ENCODE measurements at places on chromosomes 5 and 9.
A peak's percentile ranks its signal among the peaks of the same experiment; 100 is the strongest.

GRCh38 chr5:143350751-143351602 is 52.5 kb downstream of the NR3C1 start:
- no peak for DNase-seq

DNA sequence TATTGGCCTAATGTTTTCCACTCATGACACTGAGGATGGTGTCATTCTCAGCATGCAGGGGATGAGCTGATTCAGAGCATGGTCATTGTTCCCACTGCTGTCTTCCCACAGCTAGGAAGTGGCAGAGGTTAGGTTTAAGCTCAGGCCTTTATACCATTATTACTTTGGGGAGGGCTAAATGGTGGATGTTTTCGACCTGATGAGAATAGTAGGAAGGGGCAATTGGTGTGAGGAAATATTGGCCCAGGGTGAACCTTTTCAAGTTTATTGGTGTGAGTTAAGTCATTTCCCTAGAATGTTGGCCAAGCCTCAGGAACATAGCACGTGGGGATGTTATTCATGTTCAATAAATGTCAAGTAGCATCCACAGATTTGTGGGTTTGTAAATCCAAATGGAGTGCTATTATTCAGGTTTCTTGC is 59.6 kb downstream of the ARHGAP26 start:
- DNase-seq, result no peak

- DNase-seq, result no peak
Measured at GRCh38 chr5:15522187-15522520, 22.2 kb downstream of the FBXL7 start.

- DNase-seq, result no peak
Measured at GRCh38 chr9:130054325-130054786, 650 bp downstream of the GPR107 start.

GRCh38 chr5:126267438-126267837 is 155.8 kb upstream of the GRAMD2B start:
- DNase-seq, result no peak

DNA sequence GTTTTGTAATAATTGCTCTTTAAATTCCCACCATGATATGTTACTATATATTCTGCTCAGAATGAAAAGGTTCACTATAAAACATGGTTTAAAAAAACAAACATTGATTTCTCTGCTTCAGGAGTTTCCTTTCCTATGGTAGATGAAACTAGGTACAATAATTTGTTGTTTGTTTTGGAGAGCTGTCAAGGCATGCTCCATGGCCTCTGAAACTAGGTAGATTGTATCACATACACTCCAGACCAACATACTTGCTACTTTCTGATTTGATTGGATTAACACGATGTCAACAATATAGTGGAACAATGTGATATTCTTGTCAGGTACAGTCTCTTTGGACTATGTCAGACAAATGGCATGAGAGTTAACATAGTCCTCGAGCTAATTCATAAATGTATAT is 452.7 kb upstream of the CDH9 start:
- no peak for DNase-seq

DNA sequence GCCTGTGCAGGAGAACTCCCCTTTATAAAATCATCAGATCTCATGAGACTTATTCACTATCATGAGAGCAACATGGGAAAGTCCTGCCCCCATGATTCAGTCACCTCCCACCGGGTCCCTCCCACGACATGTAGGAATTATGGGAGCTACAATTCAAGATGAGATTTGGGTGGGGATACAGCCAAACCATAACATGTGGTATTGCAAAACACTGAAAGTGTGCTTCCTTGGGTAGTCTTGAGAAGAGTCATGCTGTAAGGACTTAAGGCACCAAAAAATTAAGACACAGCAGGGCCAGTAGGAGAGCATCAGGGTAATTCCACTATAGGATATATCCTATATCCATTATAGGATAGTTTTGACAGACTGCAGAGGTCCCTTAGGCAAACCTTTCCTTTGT is 29.4 kb upstream of the GDNF start:
- no peak for DNase-seq

- DNase-seq, result no peak
Measured at GRCh38 chr5:139415221-139415861, 11.5 kb upstream of the SPATA24 start.

- no peak for DNase-seq
Measured at GRCh38 chr9:119137479-119137878, 231.8 kb downstream of the BRINP1 start.

GRCh38 chr5:109691996-109692395 is 2.3 kb downstream of the MAN2A1 start:
- no peak for DNase-seq

DNA sequence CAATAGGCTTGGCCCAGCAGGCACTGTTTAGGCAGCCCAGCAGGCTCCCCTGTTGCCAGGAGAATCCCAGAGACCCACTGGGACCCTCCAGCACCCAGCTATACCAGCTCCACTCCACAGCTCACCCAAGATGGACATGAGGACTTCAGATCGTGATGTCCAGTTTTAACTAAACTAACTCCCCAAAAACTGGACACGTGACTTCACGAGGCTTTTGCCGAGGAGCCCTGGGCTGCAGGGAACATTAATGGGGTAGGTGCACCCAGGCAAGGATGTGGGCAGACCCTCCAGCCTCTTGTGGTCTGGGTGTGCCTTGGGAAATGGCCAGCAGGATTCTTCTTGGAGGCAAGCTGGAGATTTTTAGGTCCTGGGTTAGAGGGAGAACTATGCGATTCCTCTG is 8.9 kb upstream of the NKD2 start:
- no peak for DNase-seq

GRCh38 chr9:13857521-13857920 is 456.4 kb downstream of the NFIB start:
- no peak for DNase-seq

DNA sequence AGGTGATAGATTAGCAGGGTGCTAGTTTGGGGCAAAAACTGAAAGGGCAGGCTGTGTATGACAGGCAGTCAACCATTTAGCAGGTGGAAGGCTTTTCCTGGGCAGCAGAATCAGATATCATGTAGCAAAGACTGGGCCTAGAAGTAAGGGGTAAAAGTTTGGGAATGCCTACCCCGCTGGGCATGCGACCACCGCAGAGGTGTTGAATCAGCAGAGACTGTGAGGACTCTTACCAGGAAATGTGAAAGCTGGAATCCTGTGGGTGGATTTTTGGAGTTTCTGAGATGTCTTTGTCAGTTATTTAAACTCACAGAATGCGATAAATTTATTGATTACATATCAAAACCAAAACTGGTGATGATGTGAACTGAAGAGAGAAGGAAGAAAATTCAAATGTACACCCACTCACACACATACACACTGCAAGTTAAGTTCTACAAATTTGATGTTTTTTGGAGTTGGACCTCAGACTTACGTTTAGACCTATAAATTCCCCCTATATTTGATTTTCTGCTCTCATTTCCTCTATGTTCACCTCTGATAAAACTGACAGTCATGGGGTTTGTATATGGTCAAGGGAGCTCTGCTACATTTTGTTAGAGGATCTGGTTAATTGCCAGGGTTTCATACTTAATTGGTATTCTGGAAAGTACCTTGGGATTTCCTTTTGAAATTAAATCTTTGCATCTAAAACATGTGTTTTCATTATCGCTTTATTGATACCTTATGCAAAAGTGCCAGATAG is 333.6 kb downstream of the CSNK1G3 start:
- no peak for DNase-seq

- no peak for DNase-seq
Measured at GRCh38 chr9:3989915-3990314, 310.0 kb downstream of the GLIS3 start.

DNA sequence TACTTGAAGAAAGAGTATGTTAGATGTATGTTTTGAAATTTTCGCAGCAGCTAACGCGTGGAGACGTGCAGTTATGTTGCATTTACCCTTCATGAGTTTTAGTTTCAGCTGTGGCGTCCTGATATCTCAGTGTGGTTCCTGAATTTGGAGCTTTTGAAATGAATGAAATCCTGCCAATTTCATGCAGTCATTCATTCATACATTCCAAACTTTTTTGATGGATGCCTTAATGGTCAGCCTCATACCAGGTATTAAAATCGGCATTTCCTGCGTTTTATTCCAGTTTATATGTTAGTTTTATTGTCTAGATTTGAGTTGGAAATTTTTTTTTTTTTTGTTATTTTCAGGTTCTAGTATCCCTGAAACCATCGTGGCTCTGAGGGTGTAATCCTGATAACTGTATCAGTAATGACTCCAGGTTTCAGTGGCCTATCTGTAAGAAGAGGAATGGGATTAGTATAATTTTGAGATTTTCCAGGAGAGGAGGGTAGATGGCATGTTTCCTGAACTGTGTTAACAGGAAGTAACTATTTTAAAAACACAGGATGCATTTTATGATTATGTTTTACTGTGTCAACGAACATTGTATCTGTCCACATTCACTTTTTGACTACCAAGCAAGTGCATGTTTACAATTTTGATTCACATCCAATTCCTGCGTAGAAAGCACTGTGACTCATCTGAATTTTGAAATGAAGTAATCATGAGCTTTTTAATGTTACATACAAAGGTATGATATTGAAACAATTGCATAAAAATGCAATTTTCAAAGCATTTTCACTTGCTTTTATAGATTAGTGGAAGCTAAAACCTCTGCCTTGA is 1.0 kb downstream of the FOCAD start:
- no peak for DNase-seq

DNA sequence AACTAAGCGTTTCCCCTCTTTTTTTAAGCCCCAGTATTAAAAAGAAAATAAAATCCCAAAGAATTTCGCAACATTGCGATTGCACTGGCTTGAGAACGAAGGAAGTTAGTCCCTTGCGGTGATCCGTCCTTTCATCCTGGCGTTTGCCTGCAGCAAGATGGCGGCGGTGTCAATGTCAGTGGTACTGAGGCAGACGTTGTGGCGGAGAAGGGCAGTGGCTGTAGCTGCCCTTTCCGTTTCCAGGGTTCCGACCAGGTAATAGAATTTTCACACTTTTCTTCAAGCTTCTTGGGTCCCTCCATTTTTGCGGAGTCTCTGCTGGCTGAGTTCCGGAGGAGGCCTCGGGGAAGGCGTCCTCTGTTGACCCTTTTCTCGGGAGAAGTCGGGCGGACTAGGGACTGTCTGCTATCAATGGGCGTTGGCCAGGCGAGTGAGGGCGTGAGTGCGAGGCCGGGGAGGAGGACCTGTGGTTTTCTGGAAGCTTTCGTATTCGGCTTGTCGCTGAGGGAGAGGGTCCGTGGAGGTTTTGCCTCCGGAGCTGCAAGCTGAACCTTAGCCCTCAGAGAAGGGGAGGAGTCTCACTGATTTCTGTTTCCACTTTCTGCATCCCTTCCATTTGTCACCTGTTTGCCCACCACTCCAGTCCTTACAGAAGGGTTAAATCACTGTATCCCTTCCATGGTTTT is at the start of gene NDUFS4:
Gene NDUFS4 (plus strand): TSS at position 134 of the 686 bp plus-strand sequence. CDS start 24 bp downstream, at position 158.
- peak; percentile 65 for DNase-seq

GRCh38 chr5:157487358-157487757 is 27.3 kb downstream of the NIPAL4 start:
- DNase-seq, result no peak

- no peak for DNase-seq
Measured at GRCh38 chr5:113044776-113045465, 68.3 kb downstream of the DCP2 start.

DNA sequence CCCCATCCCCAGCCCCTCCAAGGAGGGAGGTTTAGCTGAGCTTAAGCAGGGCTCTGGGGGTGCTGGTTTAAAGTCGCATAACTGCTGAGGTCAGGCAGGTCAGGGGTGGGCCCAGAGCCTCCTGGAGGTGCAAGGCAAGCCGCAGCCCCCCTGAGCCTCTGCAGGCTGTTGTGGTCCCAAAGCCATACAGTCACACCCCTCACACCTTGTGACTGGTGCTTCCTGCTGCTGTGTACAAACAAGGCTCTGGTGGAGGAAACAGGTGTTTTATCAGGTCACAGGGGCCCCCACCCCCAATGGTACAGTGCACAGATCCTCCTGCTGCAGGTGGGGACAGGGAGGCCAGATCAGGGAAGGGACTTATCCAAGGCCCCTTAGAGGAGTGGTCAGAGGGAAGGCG is 8.0 kb downstream of the TCF7 start:
- DNase-seq, result no peak

- DNase-seq, result no peak
Measured at GRCh38 chr5:123116757-123117156, 27.7 kb downstream of the PRDM6 start.

- DNase-seq, result no peak
Measured at GRCh38 chr9:83220730-83221129, 157.8 kb upstream of the RASEF start.

DNA sequence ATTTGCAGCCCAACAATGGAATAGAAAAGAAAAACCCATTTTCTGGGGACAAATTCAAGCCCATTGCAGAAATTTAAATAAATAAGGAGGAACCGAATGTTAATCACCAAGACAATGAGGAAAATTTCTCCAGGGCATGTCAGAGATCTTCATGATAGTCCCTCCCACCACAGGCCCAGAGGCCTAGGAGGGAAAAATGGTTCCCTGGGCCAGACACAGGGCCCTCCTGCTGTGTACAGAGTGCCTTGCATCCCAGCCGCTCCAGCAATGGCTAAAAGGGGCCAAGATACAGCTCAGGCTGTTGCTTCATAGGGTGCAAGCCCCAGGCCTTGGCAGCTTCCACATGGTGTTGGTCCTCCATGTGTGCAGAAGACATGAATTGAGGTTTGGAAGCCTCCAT is 73.4 kb upstream of the FOXE1 start:
- no peak for DNase-seq

- no peak for DNase-seq
Measured at GRCh38 chr5:930866-931265, 38.2 kb downstream of the TRIP13 start.

- no peak for DNase-seq
Measured at GRCh38 chr5:150213530-150213929, 23.7 kb downstream of the SLC6A7 start.

- DNase-seq, result no peak
Measured at GRCh38 chr5:6539060-6539459, 90.4 kb downstream of the UBE2QL1 start.

- DNase-seq, result no peak
Measured at GRCh38 chr9:32403567-32404260, 19.3 kb downstream of the ACO1 start.

GRCh38 chr5:15510092-15510491 is 10.1 kb downstream of the FBXL7 start:
- no peak for DNase-seq

DNA sequence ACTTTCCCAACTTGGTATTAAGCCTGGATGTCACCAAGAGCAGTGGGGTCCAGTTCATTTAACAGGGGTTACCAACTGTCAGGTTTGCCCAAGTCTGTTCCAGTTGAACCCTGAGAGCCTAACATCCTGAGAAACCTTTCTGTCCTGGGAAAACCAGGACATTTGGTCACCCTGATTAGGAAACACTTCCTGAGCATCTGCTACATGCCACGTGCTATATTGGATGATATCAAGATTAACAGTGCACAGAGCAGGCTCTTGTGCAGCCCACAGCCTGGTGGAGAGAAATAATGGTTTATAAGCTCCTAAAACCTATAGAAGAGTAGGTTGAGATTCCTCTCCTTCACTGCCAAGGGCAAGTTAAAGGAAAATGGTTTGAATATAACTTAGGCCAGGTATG is 102.9 kb upstream of the RAD23B start:
- DNase-seq, result no peak

Data from stimulated activated CD8-positive, alpha-beta memory T cell treated with anti-CD3 and anti-CD28 coated beads, Interleukin-15, amount 100 ng/mL, for 48 hours (primary cell).